AG04449 (cell line): ENCODE measurements at places on chromosomes 3 and 15.
A peak's percentile ranks its signal among the peaks of the same experiment; 100 is the strongest.

- DNase-seq = no peak
These were observed 2.3 kb downstream of the B3GNT5 start for GRCh38 chr3:183255348-183255730.

- DNase-seq = no peak
These were observed 155.7 kb downstream of the GREM1 start for GRCh38 chr15:32873284-32874114.

GRCh38 chr15:72057548-72058091 lies 60.3 kb downstream of the MYO9A start:
- no peak for DNase-seq

DNA sequence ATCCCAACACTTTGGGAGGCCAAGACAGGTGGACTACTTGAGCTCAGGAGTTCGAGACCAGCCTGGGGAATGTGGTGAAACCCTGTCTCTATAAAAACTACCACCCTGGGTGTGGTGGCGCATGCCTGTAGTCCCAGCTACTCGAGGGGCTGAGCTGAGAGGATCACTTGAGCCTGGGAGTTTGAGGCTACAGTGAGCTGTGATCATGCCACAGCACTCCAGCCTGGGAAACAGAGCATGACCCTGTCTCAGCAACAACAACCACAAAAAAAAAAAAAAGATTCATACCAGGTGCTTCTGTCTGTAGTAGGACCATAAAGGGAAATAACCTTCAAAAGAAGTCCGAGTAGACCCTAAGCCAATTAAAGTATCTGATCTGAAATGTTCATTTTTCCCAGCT lies 94.5 kb downstream of the SERPINI1 start:
- no peak for DNase-seq

GRCh38 chr15:49047456-49047855 lies 1.2 kb upstream of the SECISBP2L start:
- DNase-seq = no peak

GRCh38 chr3:115074502-115074901 lies 72.6 kb downstream of the ZBTB20 start:
- DNase-seq = no peak

- DNase-seq = peak; percentile 83
These were observed 38.8 kb upstream of the BNC1 start for GRCh38 chr15:83323296-83323711.

DNA sequence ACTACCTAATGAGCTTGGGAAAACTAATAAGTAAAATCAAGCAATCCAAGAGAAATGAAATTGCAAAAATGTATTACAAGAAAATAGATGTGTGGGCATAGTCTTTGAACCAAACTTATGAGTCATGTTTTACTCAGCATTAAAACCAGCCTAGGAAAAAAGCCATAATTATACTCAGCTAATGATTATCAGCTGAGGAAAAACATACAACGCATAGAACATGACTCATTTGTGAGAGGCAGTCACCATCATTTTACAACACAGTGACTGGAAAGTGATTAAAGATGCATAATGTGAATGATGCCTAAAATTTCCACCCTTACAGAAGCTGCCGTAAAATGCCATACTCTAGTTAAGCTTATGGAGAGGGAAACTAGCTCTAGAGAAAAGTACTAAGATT lies 238.0 kb upstream of the EOMES start:
- DNase-seq = no peak

DNA sequence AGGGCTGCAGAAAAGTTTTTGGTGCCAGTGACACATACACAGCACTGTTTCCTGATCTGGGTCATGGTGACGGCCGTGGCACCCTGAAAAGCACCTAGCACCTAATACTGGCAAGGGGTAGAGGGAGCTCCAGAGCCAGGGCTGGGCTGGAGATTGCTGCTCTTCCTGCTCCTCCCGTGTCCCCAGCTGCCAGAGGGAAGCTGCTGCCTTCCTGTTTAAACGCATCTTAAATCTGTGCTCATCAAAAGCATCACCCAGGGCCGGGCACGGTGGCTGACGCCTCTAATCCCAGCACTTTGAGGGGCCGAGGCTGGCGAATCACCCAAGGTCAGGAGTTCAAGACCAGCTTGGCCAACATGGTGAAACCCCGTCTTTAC lies 156.7 kb upstream of the MEF2A start:
- DNase-seq = no peak

DNA sequence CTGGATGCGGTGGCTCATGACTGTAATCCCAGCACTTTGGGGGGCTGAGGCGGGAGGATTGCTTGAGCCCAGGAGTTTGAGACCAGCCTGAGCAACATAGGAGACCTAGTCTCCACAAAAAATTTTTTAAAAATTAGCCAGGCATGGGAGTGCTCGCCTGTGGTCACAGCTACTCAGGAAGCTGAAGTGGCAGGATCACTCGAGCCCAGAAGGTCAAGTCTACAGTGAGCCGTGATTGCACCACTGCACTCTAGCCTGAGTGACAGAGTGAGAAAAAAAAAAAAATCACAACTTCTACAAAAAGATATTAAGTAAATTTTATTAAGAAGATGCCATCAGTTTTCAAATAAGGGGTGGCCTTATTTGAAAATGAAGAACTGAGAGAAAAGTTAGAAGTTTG lies 11.9 kb upstream of the PLA2G4D start:
- no peak for DNase-seq
